ENCODE measurements at places on chromosomes 4 and X.
A peak's percentile ranks its signal among the peaks of the same experiment; 100 is the strongest.

- DNase-seq = no peak
Measured at GRCh38 chrX:149213264-149213663, 291.8 kb downstream of the IDS start.

DNA sequence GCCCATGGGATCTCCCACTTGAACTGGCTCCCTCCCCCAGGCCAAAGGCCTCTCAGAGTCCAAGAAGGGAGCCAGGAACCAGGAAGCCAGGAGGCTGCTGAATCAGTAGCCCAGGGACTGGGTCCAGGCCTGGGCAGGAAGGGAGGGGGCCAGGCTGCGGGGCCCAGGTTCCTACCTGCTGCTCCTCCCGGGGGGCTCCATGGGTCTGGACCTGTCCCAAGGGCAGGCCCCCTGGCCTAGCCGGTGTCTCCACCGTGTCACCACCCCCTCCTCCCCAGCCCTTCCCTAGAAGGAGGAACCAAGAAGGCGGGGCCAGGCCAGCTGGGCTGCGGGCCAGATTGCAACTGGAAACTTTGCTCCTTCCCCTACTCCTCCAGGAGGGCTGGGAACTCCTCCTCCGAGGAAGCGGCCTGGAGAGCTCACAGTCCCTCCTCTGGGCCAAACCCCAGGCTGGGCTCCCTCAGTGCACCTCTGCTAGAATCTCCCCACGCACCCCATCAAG lies at the start of gene IQSEC2:
Gene IQSEC2, minus strand, starts transcription at position 264 of the 502 bp plus-strand sequence.
- DNase-seq = peak; percentile 5

DNA sequence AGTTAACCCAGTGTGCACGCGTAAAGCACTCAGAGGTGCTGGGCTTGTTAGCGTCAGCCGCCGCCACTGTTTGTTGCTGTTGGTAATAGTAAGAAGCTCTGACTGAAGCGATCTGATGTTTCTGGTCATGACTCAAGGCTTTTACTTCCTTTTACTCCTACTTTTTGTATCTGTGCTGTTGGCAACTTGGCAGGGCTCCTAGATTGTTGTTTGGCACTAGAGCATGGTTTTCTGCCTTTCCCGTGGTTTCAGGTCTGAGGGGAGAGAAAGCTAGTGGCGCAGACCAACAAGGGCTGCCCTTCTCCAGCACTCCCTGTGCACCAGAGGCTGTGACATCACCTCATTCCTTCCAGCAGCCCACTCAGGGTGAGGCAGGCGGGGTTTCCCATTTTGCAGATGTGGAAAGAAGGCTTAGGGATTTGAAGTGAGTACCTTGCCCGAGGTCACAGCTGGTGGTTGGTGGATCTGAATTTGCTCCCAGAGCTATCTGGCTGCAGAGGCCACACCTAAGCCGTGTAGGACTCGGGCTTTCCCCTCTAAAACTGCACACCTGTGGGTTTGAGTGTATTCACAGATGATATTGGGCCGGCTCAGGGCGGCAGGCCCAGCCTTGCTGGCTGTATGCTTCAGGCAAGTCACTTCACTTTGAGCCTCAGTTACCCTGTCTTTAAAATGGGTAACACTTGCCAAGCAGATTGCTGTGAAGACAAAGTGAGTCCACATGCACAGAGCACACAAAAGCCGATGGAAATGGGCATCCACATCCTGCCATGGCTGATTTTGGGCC lies 51.2 kb upstream of the TADA2B start:
- DNase-seq = no peak

DNA sequence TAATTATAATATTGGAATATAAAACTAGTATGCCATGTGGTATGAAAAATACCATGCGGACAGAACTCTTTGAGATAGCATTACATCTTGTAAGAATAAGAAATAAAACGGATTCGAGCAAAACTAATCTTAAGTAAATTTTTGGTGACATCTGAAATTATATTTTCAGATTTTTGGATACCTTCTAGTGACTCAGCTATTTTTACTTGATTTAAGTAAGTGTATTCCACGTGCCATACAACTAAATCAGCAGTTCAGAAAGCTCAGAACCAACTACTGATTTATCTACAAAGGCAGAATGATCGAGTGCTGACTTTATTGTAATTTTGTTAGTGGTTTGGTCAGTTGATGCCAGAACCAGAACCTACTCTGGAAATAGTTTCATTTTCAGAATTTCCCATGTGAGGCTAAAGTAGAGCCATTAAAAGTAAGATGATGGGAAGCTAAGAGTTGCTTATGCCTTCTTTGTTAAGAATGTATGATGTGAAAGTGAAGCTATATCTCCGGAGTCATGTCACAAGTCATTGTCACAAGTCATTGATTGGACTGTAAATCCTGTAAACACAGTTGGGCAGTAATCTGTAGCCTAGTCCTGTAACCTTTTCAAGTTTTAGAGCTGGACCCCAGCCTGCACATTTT lies 4.0 kb downstream of the ING2 start:
- no peak for DNase-seq

- DNase-seq = peak; percentile 69
Measured at GRCh38 chr4:95213366-95213765, 335.4 kb downstream of the UNC5C start.
